ENCODE measurements at places on chromosomes 5 and 9.

DNA sequence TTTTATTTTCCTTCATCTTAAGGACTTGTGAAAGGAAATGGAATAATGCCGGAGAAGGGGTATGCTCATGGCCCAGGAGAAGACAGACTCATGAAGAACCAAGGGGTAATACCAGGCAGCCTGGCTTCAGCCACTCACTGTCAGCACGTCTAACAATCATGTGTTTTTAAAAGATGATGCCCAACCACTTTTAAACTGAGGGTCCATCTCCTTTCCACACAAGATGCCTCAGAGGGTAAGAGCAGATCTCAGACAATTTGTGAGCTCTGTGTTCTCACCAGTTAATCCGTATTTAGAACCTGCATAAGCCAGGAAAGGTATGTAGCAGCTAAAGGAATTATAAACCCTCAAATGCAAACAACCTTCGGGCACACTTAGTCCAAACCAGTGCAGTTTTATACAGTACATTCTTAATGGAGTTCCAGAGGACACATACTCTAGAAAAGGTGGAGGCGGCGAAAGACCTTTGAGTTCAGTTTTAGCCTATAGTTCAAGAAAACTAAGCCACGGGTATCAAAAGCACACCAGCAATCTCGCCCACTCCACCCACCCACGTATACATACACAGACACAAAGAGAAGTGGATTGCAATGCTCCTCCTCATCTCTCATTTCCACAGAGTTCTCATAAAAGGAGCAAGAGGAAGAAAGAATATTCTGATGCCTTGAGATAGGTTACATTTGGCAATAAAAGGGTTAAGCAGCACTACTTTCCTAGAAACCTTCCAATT lies 2.6 kb downstream of the DIAPH1 start:
- DNase-seq, result no peak

GRCh38 chr5:104998169-104998568 lies 1435.6 kb upstream of the NUDT12 start:
- no peak for DNase-seq

GRCh38 chr5:128925973-128926372 lies 39.3 kb upstream of the SLC27A6 start:
- DNase-seq, result no peak

GRCh38 chr5:16889972-16890519 lies 46.0 kb downstream of the MYO10 start:
- DNase-seq, result no peak

- DNase-seq, result no peak
These were observed 202.9 kb downstream of the NXNL2 start for GRCh38 chr9:88737876-88738275.

DNA sequence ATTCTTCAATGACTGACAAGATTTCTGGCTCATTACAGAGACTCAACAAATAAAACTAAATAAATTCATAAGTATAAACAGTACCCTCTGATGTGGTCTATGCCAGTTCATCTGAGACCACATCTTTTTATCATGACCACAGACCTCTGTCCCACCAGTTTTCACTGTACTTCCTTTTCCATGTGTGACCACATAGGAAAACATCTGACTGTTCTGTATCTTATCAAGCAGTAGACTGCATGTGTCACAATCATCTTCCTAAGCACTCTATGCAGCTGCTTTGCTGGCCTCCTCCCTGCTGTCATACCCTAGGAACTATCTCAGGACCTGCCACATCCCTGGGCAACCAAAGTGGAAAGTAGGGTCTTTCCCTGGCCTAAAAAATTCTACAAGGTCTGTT lies 205.0 kb upstream of the ZNF462 start:
- DNase-seq, result no peak

- no peak for DNase-seq
These were observed 116.7 kb upstream of the RANBP3L start for GRCh38 chr5:36418152-36418979.

- no peak for DNase-seq
These were observed 795.8 kb downstream of the SEMA5A start for GRCh38 chr5:8750100-8750499.

Measured in activated gamma-delta T cell (primary cell).